Parietal lobe (tissue), 2 donors: ENCODE measurements at places on chromosomes 1 and 21. TPM values are rescaled to one million over a fixed set of nuclear protein-coding genes. Genes with fewer than 3 reads are reported as not detected.

The GSTM3 gene
- total RNA-seq, result 55.7 TPM

The OR6F1 gene
- not detected for total RNA-seq

The RIPK4 gene
- total RNA-seq, result under 0.01 TPM

The GIPC2 gene
- total RNA-seq, result 0.31 TPM

The FNDC10 gene
- 2.2 TPM for total RNA-seq

The DEPDC1 gene
- total RNA-seq, result 4.7 TPM

The RAB29 gene
- 8.5 TPM for total RNA-seq

The CD34 gene
- total RNA-seq, result 2.5 TPM

The DDR2 gene
- 8.5 TPM for total RNA-seq

The SLC25A34 gene
- 1.6 TPM for total RNA-seq

The APCS gene
- not detected for total RNA-seq

The OR2T35 gene
- not detected for total RNA-seq

The BRDT gene
- total RNA-seq, result not detected

The INSRR gene
- total RNA-seq, result 0.31 TPM

The ZNF648 gene
- total RNA-seq, result 0.31 TPM
